ENCODE measurements at places on chromosomes 11 and 22.

DNA sequence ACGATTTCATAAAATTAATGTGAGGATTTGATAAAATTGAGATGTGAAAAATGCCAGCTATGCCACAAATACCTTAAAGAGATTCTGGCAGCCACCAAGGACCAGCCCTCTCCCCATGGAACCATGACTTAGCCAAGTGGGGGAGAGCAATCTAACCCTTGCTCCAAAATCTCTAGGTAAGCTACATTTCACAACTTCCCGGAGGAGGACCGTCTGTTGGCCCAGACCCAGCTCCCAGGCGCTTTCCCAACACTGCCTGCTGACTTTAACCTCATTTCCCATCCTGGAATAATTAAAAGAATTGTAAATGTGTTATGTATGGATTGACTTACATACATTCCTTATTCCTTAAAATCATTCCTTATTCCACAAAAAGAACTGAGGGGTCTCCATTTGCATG, 47.5 kb upstream of the TENM4 start:
- no peak for DNase-seq

DNA sequence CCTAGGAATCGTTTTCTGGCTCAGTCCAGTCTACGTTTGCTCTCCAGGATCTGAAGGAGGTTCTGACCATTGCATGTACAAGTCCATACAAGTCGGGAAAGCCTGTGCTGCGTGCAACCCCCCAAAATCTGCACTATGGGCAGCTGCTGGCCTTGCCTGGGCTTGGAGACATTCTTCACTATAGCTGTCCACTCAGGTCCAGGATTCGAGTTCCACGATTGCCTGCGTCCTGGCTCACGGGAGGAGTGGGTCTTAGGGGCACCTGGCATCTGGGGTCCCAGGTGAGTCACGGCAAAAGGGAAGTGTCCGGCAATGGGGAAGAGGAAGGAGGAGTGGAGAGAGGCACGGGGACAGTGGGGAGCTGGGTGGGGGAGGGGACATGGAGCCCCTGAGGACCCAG, 563.0 kb downstream of the BRD1 start:
- DNase-seq: no peak

DNA sequence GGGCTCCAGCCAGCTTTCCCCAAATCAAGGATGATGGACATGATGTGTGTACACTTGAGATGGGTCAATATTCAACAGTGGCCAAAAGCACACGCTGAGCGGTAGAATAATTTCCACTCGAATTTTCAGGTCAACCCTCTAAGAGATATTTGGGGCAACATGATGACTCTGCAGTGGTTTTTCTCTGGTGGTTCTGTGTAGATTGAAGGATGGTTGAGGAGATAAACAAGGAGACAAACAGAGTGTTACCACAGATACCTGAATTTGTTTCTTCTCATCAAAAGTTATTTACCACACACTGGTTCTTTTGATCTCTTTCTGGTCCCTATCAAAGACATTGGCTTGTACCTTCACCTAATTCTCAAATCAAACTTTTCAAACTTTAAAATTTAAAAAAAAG, 242.0 kb downstream of the ETS1 start:
- no peak for DNase-seq

GRCh38 chr11:40203606-40204005, 1255.8 kb downstream of the LRRC4C start:
- no peak for DNase-seq

- no peak for DNase-seq
Observed at GRCh38 chr22:49826603-49827270, 936 bp downstream of the BRD1 start.

DNA sequence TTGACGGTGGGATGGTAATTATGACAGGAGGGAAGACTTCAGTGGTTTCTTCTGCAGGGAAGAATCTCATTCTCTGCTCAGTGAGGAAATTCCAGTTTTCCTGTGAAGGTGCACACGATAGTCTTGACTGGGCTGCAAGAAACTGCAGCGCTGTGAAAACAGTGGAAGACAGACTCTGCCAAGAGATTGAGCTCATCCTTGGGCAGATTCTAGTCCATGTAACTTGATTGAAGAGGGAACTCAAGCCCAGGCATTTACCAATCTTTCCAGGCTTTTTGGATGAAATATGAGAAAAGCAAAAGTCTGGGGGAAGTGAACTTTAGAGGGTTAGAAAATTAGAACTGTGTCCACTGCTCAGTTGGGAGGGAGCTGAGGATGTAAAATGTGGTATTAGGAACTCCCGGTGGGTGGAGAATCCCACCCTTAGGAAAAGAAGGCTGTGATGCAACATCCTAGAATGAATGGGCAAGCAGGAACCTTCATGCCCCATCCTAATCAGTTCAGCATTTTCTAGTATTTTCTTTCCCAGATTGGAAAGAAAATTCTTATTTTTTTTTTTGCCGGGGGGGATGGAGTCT, 212.6 kb downstream of the DBX1 start:
- DNase-seq: no peak

GRCh38 chr11:86949995-86950660, 5.1 kb downstream of the FZD4 start:
- no peak for DNase-seq

DNA sequence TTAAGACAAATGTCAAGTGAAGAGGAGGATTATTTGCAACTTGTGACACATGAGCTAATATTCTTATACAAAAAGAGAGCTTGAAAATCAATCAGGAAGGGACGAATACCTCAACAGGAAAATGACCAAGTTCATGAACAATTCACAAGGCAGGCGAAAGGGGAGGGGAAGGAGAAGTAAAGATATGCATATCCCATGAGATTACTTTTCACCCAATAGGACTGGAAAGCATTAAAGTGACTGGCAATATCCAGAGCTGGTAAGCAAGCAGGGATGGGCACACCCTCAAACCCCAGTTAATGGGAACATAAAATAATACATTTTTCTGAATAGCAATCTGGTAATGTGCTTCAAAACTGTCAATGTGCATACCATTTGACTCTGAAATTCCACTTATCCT, 129.5 kb downstream of the SLC1A2 start:
- DNase-seq: no peak

DNA sequence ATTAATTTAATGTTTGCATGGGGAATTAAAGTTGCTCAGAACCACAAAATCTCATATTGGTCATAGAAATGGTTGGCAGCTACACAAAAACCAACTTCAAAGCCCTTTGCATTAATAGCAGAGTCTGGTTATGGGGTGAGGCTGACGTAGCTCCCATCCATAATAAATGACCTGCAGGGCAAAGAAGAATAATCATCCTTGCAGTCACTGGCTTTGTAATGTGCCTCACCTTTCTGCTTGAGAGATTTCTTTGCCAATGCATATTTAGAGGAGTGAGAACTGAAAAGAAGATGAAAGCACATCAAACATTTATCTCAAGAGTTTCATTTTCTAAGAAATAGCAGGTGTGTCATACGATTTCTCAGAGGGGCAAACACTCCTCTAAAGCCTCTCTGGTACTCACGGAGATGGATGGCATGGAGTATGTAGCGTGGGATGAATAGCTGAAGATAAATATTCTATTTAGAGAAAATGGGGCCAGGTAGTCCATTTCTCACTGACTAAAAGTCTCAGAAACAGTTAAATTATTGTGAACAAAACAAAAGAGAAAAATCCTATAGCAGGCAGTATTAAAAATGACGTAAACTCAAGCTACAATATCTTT, 1491.9 kb downstream of the FAM181B start:
- no peak for DNase-seq

DNA sequence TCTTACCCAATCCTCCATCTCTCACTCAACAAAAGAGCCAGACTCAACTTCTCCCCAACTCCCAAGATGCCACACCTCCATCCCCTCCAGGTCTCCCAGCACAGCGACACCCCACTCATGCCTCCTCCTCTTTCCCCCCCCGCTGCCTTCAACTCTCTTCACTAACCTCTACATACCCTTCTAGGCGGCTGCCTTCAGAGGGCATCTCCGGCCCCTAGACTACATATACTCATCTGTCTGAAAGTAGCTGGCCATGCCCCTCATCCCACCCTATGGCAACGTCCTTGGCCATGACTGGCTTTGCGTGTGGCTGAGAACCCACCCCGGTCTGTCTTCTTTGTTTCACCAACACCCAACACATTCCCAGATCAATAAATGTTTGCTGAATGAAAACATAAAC, 81.7 kb upstream of the TMEM45B start:
- DNase-seq: no peak

DNA sequence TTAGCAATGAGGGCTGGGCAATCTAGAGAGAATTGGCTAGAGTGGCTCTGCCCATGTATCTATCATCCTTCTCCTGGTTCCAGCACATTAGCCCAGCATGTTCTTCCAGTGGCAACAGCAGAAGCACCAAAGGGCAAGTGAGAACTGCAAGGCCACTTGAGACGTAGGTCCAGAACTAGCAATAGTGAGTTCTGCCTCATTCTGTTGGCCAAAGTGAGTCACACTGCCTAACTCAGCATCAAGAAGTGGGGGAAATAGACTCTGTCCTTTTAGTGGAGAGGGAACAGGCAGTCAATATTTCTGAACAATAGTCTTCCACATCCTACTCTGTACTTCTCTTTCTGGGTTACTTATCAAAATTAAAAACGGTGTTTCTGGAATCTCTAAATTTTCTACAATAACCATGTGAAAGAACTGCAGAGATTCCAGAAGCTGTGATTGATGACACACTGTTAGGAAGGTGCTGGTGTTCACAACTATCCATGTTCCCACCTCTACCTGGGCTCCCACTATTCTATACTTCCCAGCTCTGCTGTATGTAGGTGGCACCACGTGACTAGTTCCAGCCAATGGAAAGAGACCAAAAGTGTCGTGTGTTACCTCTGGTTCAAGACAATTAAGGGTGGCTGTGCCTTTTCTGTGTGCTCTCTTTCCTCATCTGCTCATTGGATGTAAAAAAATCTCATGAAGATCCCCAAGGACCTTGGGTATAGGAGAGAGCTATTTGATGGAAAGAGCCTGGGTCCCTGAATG, 23.4 kb upstream of the GRK3 start:
- DNase-seq: no peak

DNA sequence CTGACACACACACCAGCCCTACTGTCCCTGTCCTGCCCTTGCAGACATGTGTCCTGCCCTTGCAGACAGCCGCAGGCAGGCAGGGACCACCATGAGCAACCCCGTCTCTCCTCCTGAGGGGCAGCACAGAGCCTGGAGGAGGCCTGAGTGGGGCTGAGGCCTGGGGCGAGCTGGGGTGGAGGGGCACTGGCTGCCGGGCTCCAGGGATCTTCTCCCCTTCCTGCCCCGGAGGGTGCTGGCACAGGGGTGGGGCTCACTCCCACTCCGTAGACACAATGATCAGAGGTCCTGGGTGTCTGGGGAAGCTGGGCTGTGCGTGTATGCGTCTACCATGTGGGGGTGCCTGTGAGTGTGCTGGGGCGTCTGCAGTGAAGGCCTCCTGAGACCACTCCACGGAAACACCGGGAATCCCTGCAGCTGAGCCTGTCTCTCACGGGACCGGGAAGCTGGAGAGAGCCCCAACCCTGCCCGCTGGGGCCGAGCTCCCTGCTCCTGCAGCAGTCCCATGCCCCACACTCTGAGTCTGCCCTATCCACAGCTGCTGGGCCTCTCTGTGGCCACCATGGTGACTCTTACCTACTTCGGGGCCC, 588 bp downstream of the TSPAN32 start:
- no peak for DNase-seq

GRCh38 chr22:17370026-17370765, 936 bp downstream of the CECR2 start:
- no peak for DNase-seq

GRCh38 chr11:117909611-117910382, 19.4 kb downstream of the TMPRSS13 start:
- no peak for DNase-seq

DNA sequence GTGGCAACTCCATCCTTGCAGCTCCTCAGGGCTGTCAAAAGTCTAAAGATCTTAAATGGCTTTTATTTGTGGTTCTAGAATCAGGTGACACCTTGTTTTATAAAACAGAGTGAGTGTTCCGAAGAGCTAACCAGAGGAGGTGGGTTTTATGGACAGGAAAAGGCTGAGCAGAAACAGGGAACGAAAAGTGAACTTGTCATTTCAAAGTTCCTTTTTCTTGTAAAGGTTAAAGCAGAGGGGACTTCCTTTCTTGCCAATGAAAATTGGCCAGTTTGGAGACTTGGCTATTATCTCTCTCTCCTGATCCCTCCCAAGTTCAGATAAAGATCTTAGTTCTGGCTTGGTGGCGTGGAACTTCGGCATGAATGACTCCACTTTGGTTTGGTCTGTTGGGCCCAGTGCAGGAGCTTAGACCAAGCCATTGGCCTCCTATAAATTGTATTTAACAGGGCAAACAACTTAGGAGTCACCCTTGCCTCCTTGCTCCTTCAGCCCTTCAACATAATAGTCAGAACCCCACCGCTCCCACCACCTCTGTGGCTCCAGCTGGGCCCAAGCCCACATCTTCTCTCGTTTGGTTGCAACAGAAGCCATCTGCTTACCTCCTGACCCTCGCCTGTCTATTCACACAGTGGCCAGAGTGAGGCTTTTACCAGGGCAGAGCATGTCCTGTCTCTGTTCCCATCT, 102.4 kb upstream of the THY1 start:
- no peak for DNase-seq

DNA sequence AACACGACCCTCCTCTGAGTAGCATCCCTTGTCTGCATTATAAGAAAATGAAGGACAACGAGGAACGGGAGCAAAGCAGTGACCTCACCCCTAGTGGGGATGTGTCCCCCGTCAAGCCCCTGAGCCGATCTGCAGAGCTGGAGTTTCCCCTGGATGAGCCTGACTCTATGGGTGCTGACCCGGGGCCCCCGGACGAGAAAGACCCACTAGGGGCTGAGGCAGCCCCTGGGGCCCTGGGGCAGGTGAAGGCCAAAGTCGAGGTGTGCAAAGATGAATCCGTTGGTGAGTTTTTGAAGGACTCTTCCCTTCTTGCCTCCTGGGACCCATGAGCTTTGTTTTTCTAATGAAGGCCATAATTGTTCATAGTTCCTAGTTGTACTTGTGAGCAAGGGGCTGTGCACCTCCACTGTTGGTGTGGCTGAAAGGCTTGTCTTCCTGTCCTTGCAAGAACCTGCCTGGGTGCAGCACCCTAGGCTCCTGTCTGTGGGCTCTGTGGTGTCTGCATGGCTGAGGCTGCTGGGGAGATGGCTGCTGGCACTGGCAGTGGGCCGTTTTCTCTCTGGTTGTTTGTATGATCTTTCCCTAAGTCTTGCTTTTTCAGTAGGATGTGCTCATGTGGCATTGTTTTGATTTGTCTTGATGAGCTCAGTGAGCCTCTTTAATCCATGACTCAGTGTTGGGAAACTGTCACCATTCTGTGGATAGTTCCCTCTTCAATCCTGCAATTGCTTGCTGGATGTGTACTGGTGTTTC, 10.1 kb downstream of the DGCR8 start:
- DNase-seq: no peak

- no peak for DNase-seq
Observed at GRCh38 chr11:14764579-14765527, 121.2 kb downstream of the PDE3B start.

DNA sequence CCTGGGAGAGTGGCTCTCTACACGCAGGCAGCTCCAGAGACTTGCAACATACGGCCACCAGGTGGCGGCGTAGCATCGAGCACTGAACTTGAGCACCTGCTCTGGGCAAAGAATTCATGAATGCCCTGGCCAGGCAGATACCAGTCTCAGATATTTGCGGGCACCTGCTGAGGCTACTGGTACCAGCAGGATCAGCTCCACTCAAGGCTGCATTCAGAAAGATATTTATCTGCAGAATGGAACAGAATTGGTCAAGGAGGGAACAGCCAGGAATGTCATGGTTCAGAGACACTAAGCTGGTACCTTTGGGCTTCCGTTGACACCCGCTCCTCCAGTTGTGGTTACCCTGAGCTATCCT, 10.8 kb upstream of the CCDC86 start:
- no peak for DNase-seq
